ENCODE measurements at places on chromosomes 1 and 21.

DNA sequence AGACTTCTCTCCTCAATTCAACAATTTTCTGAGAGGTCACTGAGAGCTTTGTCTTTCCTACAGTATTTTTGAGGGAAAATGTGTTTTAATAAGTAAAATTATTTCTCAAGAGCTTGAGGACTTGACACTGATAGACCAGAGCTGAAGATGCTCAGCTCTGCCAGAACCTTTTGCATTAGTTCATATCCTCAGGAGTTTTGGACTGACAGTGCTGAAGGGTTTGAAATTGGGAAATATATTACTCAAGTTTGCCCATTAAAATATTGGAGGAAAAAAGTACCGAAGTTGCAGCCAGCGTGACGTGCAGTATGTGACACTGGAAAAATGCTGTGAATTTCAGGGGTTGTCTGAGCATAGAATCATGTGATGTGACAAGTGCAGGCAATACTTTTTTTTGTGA is 346.6 kb upstream of the DPYD start:
- no peak for DNase-seq

DNA sequence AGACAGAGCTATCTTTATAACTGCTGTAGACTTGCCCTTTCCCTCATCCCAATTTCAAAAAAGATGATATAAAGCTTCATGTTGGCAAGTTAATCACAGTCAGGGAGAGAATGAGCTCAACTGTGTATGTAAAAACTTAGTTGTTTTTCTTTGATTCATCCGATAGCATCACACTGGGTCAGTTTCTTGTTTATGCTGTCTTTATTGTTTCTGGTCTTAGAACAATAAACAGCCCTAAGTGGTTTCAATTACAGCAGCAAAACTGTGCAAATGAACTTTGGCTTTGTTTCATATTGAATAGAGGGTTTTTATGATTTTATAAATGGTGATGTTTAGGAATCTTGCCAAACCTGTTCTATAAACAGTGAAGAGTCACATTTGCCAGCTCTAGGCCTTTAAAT is 423.8 kb upstream of the CXADR start:
- peak; percentile 51 for DNase-seq

DNA sequence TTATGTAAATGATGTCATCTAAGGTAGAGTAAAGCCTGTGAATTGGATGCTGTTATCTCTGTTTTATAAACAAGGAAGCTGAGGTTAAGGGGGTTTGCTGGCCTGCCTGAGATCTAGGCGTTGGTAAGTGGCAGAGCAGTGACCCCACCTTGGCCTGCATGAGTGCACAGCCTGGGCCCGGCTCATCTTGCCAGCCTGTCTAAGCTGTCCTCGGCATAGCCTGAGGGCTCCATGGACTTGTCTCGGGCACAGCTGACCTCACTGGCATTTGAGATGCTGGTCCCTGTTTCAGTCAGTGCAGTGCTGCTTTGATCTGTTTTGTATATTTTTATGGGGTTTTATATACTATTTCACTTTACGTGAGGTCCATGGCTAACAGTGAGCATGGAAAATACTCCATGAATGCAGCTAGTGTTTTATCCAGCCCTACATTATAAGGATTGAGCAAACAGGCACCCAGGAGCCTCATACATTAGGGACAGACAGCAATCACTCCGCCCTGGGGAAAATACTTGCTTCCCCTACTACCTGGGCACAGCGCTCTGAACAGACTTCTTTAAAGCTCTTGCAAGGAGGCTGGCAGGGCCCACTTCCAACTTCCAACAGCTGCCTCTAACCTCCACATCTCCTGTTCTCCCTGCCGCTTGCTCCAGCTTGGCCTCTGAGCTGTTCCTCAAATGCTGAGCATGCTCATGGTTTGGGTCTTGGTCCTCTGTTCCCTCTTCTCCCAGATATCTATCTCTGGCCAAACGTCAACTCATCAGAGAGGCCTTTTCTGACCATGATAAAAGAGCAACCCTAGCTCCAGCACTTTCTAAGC is 150.6 kb upstream of the HMGB4 start:
- DNase-seq, result no peak

DNA sequence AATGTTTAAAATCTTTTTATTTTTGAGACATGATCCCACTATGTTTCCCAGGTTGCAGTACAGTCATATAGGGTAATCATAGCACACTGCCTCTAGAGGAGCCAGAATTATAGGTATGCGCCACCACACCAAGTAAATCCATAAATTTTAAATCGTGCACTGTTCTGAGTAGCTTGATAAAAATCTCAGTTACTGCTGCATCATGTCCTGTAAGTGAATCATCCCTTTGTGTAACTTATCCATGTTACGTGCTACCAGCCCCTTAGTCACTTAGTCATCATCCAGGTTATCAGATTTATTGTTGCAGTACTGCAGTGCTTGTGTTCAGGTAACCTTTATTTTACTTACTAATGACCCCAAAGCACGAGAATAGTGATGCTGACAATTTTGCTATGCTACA is 1770.9 kb downstream of the BRINP3 start:
- DNase-seq, result peak; percentile 36

GRCh38 chr1:218823291-218823900 is 350.3 kb upstream of the LYPLAL1 start:
- DNase-seq, result peak; percentile 92

DNA sequence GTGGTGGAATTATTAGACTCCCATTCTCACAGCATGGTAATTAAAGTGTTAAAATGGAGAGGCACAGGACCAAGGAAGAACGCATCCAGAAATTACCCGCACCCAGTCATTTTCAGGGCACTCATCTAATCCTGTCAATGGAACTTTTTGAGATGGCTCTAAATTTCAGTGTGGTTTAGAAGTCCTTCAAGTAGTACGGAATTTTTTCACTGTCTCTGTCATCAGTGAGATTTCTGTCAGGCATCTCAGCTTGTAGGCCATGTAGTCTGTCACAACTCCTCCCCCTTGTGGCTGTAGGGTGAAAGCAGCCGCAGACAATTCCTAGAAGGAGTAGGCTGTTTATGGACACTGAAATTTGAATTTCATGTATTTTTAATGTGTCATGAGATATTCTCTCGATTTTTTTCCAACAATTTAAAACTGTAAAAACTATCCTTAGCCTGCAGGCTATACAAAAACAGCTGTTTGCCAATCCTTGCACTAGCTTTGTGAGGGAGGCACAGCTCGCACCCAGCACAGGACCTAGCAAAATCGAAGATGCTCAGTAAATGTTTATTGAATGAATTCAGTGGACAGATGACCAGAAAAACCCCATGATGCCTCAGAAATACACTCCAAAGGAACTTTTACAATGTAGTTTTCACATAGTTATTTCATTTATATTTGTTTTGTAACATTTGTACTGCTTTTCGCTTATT is 6.6 kb upstream of the NUP133 start:
- peak; percentile 90 for DNase-seq

DNA sequence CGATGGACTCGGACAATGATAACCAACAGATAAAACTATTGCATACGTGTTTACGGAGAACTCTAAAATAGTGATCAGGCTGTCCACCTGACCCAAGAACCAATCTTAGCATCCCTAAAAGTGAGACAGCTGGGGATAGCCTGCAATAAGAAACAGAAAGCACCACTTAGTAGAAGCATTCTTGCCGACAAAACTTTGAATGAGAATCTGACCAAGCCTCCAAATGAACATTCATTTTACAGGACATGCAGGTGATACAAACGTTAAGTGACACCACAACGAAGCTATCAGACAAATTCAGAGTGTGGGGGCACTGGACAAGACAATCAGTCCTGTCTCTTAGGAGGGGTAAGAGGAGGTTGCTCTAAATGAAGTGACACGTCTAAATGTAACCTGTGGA is 1.2 kb downstream of the PSMG1 start:
- peak; percentile 36 for DNase-seq

DNA sequence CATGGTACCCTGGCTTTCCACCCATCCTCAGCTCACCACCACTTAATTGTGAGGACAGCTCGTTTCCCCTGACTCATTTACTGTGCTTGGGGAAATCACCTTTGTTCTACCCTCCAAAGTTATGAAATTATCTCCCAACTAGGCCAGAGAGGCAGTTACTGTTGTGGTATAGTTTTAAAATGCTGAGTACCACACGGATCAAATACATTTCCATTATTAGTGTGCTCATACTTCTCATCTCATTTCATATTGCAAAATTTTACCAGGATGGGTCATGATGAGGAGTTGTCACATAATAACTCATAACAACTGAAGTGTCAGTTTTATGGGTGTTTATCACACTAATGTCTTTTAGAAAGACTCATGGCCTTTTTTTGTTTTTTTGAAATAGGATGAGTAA is 9.2 kb upstream of the OR2B11 start:
- DNase-seq, result no peak

DNA sequence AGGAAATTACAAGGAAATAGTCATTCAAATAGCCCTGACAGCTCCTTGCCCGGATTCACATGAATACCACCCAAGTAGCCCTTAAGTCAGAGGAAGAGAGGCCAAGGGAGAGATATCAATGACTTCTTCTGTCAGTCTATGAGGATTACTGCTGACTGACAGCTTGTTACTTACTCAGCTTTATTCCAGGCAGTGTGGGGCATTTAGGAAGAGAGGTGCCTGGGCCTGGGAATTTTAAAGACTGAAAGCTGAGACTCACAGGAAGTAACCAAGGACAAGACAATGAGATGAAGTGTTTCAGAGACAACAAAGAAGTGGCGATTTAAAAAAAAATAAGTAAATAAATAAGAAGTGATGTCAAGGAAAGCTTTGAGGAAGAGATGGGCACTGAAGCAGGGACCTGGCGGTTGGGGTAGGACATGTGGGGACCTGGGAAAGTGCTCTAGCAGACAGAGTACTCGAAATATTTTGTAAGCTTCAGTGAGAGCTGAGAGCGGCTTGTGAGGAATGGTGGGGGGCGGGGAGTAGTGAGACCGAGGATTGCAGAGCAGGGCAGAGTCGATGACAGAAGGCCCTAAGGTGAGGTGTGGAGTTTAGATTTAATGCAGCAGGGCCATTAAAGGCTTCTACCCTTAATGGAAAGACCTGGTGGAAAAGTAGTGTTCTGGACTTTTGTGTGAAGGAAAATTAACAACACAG is 58.9 kb downstream of the ST3GAL3 start:
- DNase-seq, result no peak

DNA sequence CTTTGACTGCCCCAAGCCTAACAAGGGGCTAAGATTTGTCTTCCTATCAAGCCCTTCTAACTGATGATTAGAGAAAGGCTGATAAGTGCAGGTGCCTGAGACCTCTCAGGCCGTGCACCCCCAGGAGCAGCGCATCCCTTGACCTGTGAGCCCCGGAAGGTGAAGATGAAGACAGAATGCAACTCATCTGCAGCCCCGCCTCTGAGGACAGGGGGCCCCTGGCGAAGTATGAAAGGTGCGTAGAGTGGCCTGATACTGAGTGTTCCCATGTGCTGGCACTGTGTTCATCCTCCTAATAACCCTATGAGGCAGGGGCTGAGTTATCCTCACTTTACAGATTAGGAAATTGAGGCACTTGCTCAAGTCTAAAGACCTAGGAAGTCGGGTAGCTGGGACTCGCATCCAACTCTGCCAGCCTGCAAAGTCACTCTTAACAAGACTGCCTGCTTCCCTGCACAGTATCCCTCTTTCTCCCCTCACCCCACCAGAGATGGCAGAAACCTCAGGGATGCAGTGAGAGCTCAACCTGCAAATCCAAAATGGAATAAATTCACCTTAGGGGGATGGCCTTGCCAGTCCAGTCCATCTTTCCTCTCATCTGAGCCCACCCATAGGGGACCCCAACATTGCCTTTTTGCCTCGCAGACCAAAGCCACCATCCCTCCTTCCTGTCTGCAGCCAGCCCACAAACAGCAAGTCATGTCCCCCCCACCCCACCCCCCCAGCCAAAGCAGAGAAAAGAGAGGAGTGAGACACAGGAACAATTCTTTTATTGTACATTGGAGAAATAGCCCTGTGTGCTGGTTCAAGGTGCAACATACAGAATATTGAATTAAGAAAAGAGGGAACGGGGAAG is 4.1 kb downstream of the CAMK2N1 start:
- no peak for DNase-seq

GRCh38 chr1:97632776-97633175 is 288.1 kb downstream of the DPYD start:
- peak; percentile 13 for DNase-seq

- DNase-seq, result no peak
These were observed 68.0 kb upstream of the WDR26 start for GRCh38 chr1:224502459-224503160.

GRCh38 chr1:248686815-248687214 is 15.8 kb downstream of the OR14I1 start:
- DNase-seq, result no peak

GRCh38 chr21:33315946-33316710 is 8.6 kb upstream of the IFNAR1 start:
- DNase-seq, result no peak

GRCh38 chr1:181669246-181669645 is 185.9 kb downstream of the CACNA1E start:
- no peak for DNase-seq

- DNase-seq, result peak; percentile 63
These were observed 142.9 kb upstream of the DUSP10 start for GRCh38 chr1:221884821-221885220.

- peak; percentile 95 for DNase-seq
These were observed 90.2 kb upstream of the C1orf21 start for GRCh38 chr1:184296466-184297243.

GRCh38 chr1:156862584-156862983 is 1.9 kb downstream of the NTRK1 start:
- DNase-seq, result no peak

GRCh38 chr1:54132495-54132894 is 20.3 kb downstream of the CDCP2 start:
- peak; percentile 30 for DNase-seq

DNA sequence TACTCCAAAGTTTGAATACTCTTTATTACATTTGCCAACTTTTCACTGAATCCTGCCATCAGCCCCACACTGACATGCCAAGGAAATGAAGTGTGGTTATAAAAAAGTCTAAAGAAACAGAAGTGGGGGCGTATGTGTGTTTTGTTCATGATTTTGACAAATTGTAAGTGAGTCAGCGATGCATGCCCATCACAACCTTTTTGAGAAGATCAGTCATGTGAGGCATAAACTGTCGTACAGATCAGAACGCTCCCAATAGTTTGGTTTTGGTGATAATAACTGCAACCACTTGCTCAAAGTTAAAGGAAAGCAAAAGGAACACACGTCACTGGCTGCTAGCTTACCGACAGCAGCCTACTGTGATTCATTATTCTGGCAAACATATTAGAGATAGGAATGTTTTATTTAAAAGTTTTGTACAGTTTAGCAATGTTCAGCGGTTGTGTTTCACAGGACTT is 95.6 kb downstream of the RGS2 start:
- peak; percentile 80 for DNase-seq

- DNase-seq, result peak; percentile 80
These were observed 28.4 kb downstream of the ACP6 start for GRCh38 chr1:147641695-147642592.

- peak; percentile 25 for DNase-seq
These were observed 729.5 kb upstream of the ADGRL2 start for GRCh38 chr1:81071072-81071858.

- no peak for DNase-seq
These were observed 103.7 kb downstream of the ABCA4 start for GRCh38 chr1:94017155-94017829.

DNA sequence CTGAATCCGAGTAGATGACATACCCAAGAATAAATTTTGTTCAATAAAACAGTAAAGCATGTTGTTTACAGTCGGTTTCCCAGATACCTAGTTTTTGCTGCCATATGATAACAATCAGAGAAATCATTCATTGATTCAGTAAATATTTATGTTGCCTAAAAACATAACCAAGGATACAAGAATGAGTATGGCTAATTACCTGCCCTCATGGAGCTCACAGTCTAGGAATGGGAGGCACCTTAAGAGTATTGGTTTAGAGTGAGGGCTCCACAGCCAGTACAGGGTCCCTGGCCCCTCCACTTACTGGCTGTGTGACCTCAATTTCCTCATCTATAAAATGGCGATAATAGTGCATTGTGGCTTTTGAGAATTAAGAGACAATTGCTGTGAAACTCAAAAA is 921 bp downstream of the ATP5PB start:
- DNase-seq, result no peak

Data from adipocyte (in vitro differentiated cells).